ENCODE measurements at places on chromosomes 16 and 17.

- no peak for DNase-seq
Observed at GRCh38 chr17:39679521-39680192, 8.2 kb downstream of the PGAP3 start.

DNA sequence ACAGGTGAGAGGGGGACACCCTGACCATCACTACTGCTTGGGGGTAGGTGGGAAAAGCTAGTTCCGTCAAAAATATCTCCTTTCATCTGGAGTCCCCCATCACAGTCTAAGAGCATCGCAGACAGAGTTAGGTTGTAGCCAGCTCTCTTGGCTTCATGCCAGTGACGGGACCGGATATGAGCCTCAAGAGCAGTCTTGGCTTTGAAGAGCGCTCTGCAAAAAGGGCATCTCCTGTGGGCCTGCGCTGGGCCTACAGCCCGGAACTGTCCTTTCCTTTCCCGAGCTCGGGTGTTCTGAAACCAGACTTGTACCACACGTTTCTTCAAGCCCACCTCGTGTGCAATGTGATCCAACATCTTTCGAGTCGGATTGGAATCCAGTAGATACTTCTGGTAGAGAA, 253.6 kb downstream of the ZFHX3 start:
- DNase-seq = no peak

GRCh38 chr16:70678898-70679670, 6.8 kb downstream of the MTSS2 start:
- DNase-seq = no peak

- no peak for DNase-seq
Observed at GRCh38 chr17:45367216-45367615, 50.4 kb upstream of the MAP3K14 start.

DNA sequence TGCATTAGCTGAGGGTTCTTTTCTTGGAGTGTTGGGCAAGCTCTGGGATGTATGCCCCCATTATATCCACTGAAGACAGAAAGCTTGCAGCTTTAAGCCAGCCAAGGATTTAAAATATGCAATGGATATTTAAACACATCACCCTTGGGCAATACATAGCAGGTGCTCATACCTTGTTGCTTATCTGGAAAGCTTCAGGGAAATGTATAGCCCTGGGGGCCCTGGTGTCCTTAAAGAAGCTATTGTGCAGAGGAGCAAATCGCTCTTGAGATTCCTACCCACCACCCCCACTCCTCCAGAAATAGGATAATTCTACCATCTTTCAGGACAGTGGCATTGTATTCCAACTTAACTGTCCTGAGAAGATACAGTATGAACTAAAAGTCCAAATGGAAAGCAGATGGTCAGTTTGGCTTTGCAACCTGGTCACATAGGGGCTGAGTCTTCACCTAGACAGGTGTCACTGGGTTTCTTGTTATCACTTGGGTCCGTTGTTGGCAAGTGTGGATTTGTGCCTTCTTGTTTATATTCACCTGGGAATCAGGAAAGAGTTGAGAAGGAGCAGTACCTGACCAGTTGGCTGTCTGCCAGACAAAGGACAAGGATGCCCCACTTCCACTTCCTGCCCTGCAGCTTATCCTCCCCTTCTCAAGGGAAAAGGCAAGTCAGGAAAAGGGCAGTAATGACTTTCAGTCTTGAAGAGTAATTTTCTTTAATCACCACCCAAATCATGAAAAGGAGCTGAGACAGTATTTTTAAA, 3.4 kb downstream of the ANKRD40CL start:
- no peak for DNase-seq

GRCh38 chr16:85350973-85351372, 238.7 kb upstream of the CIBAR2 start:
- no peak for DNase-seq

Measured in activated gamma-delta T cell treated with anti-CD3 and anti-CD28 coated beads, Interleukin-2, amount 50 U/mL, for 16 hours (primary cell).